ENCODE measurements at places on chromosomes 3 and 15.

GRCh38 chr15:100330629-100331215, 11.1 kb downstream of the ADAMTS17 start:
- no peak for DNase-seq

DNA sequence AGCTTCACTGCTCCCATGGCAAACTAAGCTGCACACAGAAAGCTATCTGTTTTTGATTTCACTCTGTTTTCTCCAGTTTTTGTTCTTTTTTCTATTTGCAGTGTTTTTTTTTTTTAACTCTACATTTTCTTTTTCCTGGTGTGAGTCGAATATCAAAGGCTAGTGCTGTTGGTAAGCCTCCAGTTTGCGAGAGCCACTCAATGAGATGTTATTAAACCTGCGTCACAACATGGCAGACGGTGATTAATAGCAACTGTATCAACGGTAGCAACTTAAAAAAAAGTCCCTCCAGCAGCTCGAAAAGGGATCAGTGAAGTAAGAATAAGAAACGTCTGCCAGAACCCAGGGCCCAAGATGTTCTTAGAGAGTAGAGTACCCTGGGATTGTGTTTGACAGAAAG, 84.1 kb downstream of the MEIS2 start:
- no peak for DNase-seq

DNA sequence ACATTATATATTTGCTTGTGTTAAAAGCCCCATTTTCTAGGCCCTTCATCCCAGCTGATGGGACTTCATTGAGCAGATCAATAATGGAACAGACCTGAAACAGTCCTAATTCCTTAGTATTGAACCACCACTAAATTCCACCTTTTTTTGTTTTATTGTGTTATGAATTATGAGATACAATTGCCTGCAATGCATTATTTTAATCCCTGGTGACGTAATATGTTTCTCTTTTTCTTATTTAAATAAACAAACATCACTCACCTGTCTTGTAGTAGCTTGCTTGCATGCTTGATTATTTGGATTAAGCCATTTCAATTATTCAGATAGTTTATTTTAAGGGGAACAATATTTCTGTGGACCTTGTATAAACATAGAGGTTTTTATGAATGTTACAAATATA, 40.7 kb upstream of the GMNC start:
- no peak for DNase-seq

DNA sequence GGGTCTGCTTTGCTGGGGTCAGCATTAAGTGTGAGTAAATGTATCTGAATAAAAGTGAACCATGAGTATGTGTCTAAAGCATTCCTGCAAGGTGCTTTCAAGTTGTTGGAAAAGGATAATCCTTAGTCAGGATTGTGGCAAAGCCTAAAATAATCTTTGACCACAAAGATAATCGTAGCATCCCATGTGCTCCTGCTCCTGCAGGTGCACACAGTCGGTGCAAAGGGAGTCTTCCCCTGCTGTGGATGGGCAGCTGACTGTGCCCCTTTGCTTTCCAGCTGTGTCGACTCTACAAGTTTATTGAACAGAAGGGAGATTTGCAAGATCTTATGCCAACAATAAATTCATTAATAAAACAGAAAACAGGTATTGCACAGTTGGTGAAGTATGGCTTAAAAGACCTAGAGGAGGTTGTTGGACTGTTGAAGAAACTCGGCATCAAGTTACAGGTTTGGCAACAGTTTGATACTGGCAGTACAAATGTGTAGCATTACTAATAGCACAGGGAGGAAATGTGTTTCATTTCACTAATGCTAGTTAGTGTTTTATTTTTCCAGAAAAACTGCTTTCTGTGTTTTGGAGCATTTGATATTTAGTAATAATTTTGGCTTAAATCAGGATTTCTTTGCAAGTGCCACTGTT, 22.6 kb downstream of the SRP14 start:
- DNase-seq: no peak

DNA sequence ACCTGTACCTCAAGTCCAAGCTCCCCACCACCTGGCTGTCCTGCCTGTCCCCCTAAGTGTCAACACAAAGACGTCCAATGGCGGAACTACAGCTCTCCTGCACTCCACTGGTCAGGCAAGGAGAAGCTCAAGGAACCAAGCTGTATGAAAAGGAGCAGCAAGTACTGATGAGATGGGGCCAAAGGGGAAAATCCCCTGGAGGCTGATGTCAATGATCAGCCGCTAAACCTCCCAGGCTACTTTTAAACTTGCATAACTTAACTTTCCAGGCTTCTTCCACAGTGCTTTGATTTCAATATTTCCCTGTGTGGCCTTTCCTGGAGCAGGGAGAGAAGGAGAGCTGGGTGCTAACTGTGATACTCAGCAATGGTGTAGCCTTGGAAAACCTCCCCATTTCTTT, 35.0 kb downstream of the TM4SF4 start:
- no peak for DNase-seq

GRCh38 chr3:31405515-31405914, 127.2 kb upstream of the STT3B start:
- DNase-seq: no peak

- DNase-seq: no peak
Observed at GRCh38 chr3:42654331-42655201, 1.1 kb downstream of the ZBTB47 start.

GRCh38 chr3:194379651-194380050, 10.1 kb upstream of the LRRC15 start:
- no peak for DNase-seq

GRCh38 chr3:8301977-8302735, 199.5 kb upstream of the LMCD1 start:
- DNase-seq: no peak

DNA sequence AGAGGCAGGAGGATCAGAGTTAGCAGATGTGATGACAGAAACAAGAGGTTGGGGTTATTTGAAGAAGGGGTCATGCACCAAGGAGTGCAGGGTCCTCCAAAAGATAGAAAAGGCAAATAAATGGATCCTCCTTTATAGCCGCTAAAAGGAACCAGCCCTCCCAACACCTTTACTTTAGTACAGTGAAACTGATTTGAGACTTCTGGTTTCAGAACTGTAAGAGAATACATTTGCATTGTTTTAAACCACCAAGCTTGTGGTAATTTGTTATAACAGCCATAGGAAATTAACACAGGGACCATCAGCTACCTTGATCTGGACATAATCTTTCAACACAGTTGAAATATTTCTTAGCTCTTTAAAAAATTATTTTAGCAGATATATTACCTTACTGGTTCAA, 166.6 kb downstream of the TIGIT start:
- no peak for DNase-seq

DNA sequence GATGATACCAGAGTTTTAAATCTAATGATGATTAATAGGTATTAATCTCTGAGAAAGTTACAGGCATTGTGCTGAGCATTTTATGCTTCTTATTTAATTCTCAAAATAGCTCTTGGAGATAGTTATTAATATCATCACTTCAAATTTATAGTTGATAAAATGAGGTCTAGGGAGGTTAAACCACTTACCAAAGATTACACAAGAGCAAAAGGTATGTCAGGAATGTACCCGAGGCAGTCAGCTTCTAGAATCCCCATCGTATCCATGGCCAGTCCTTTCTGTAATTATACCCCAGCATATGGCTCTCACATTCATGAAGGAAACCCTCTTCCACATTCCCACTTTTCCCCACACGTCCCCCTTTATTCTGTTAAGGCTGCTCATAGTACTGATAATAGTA, 421.3 kb downstream of the PYDC2 start:
- DNase-seq: no peak

DNA sequence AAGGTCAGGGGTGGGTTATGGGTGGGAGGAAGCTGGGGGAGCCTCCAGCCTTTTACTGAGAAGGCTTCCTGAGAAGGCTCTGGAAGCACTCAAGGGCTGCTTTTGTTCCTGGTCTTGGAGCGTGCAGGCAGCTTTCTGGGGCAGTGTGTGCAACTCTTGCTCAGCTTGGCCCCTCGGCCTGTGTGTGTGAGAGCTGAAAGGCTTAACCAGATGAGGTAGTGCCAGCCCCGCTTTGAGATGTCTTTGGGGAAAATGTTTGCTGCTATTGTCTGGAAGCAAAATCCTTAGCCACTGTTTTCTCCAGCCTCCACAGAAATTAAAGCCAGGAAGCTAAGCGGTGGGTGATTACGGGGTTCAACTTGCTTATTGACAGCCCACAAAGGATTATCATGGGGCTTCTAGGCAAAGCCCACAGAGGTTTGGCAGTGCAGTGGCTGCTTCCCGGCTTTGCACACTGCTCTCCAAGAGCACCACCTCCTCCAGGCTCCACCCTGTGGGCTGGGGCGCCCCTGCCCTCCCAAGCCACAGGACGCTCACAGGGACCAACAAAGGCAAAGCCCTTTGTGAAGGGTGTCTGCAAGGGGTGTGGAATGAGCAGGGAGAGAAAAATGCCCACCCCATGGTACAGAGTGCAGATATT, 121.7 kb upstream of the TLE3 start:
- DNase-seq: no peak

- DNase-seq: no peak
Observed at GRCh38 chr3:192331749-192332385, 395.5 kb downstream of the FGF12 start.

DNA sequence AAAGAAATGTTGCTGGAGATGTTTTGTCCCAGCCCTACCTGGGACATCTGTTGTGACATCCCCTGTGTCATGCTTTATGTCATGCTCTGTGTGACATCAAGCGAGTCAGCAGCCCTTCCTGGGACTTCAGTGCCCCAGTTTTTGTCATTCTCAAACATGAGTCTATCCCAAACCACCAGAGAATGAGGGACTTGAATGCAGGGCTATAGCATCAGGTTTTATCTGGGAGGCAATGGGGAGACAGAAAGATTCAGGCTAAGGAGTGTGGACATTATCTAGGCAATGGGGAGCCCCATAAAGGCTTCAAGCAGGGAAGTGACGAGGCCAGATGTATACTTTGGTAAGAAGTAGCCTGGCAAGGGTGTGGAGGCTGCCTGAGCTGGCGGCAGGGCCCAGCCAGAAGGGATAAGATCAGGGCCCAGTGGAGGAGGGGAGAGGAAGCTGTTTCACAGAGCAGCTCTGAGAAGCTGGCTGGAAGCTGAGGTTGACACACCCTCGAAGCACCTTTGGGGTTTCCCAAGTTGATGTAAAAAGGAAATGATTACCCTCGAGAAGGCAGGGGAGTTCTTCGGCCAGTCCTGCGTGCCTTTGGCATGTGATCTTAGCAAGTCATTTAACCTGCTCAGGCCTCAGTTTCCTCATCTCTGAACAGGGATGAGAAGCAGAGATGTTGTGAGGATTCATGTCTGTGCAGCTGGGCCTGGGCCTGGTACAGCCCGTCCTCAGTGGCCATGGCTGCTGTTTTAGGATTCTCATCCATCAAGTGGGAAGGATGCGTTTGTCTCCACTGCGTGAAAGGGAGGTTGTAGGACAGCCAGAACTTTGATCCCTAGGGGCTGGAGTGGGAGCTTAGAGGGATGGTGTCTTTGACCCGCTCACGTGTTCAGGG, 34.3 kb downstream of the IRAK2 start:
- peak; percentile 58 for DNase-seq

Data from stimulated activated CD4-positive, alpha-beta T cell treated with anti-CD3 and anti-CD28 coated beads, Interleukin-4, amount 100 ng/mL, for 48 hours (primary cell).